A549 (cell line): ENCODE measurements at places on chromosomes 1 and 21.
A peak's percentile ranks its signal among the peaks of the same experiment; 100 is the strongest.

DNA sequence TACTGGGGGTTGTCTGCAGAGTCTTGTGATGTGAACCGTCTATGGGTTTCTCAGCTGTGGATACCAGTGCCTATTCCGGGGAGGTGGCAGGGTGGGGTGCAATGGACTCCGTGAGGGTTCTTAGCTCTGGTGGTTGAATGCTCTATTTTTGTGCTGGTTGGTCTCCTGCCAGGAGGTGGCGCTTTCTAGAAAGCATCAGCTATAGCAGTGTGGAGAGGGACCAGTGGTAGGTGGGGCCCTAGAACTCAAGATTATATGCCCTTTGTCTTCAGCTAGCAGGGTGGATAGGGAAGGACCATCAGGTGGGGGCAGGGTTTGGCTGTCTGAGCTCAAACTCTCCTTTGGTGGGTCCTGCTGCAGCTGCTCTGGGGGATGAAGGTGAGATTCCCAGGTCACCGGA lies 127.3 kb upstream of the PLD5 start:
- DNase-seq, result no peak

DNA sequence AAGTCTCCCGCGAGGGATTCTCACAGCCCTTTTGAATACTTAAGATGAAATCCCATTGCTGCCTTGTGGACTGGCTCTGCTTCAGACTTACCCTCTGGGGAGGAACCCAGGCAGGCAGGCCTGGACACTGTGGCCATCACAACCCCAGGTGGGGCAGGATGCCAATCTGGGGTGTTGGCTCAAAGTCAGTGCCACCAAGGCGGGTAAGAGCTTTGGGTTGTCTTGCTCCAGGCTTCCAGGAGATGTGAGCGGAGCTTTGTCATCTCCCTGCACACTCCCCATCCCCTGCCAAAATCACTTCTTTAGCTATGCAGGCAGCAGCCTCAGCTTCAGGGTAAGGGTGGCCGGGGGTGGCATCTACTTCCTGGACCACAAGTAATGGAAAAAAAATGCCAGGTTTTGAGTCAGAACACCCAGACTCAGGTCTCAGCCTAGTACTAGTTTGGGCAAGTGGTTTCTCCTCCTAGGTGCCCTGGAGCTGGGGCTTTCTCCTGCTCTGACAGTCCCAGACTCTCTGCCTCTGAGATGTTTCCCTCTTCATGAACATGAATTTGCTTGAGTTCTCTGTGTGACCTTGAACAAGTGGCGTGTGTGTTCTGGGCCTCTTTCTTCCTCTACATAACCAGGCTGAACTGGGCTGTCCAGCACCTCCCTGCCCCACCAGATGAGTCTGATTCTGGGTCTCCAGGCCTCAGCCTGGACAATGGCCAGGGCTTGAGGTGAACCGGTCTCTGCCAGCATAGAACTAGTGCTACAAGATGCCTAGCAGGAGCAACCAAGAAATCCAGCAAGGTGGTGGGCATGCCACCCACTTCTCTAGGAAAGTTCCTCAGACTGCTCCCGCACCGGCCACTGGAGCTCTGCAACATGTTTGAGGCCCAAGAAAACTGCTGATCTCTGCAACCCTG lies 65.4 kb downstream of the VWA5B1 start:
- no peak for DNase-seq

GRCh38 chr21:33238565-33239255 lies 9.0 kb downstream of the IFNAR2 start:
- no peak for DNase-seq

DNA sequence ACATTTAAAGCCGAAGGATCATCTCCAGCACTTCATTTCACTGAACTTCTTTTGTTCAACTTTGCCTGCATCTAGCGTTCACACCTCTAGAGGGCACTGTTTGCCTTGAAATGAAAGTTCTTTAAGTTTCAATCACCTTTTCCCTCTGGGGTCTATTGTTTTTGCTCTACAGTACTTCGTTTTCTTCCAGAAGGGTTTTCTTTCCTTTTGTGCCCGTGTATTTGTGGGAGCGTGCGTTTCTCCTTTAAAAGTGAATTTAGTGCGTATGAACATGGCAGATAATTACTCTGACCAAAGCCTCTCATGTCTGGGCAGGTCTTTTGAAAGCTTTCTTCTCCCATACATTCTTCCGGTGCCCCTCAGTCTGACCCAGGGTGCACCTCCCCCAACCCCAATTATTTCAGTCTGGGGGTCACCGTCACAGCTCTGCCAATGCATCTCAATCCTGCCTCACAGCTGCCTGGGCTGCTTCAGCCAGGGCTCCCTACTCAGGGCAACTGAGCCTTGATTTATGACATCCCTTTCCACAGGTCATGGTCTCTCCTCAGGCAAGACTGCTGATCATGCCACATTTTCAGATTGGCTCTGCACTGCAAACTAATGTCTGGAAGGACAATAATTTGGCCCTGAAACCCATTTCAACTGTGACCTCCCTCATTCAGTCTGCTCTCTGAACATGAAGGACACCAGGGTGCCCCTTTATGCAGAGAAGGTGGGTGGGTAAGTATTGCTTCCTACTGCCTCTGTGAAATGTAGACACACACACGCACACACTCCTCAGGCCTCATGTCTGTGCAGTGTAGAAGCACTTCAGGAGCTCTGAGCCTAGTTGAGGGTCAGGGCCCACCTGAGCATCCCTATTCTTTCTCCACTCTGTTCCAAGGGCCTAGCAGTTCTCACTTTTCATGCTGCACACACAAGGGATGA lies 88.6 kb downstream of the NUF2 start:
- peak; percentile 18 for DNase-seq
